Small intestine (tissue), 16 donors: ENCODE measurements at places on chromosomes 1 and 21.

DNA sequence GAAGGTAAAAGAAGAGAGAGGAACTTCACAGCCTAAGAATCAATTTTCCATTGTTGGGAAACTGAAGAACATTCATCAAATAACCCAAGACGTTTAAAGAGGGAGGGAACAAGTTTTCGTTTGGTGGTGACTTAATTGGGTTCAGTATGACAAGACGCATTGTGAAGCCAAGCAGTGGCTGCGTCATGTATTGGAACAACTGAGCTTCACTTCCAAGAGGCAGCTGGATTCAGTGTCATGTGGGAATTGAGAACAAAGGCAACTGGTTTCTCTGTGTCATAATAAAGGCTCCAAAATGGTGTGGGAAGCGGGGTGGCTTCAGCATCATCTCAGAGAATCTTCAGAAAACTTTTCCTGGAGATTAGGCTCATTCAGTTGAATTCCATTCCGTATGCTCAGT, 29.8 kb upstream of the RC3H1 start:
- DNase-seq, result no peak

- no peak for DNase-seq
Measured at GRCh38 chr1:41318135-41318534, 43.1 kb upstream of the FOXO6 start.

DNA sequence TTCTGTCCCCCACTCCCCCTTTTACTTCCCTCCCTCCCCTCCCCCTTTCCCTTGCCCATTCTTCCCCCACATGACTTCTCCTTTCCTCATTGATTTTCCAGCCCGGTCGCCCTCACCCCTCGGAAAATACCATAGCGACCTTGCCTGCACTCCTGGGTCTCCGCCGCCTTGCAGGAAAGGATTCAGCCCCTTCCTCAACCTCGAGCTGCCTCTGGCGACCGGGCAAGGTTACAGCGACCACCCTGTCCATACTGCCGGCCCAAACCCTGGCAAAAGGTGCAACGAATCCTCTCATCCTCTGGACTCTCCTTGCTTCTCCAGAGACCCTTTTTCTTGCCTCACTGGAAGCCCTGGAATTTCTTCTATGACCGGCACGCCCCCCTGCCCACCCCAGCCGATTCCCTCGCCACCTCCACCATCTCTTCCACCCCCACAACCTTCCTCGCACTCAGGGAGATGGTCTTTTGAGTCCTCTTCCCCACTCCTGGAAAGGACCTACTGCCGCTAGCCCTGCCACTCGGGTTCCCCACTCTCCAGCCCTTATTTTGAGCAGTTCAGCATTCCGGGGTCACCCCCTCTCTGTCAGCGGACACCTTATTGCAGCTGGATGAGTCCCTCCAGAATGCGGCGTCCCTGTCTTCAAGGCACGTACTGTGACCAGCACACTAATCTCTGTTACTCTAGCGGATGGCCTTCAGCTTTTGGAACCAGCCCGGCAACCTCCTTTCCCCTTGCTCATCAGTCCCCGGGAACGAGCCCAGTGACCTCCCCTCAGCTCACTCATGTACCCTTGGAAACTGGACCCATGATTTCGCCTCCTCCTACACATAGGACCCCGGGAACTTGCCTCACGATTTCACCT, 846 bp downstream of the NSUN4 start:
- no peak for DNase-seq

- no peak for DNase-seq
Measured at GRCh38 chr1:61445269-61445825, 279.6 kb downstream of the TM2D1 start.

DNA sequence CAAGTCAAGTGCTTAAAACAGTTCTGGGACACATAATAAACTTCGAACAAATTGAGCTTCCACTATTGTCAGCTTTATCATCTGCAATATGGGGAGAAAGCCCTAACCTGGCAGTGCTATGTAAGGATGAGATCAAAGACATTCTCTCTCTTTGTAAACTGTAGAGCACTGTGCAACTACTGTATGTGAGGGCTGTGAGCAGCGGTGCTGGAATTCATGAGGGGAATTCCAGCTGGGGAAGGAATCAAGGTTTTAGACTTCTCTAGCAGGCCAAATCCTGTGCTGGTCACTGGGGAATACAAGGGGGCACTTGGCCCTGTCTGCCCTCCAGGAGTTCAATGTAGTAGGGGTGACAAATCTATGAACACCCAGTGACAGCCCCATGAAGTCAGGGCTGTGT, 9.3 kb downstream of the FAM151A start:
- DNase-seq, result no peak

GRCh38 chr1:47196622-47197021, 6.8 kb upstream of the PDZK1IP1 start:
- DNase-seq, result no peak

- no peak for DNase-seq
Measured at GRCh38 chr1:74485622-74486021, 26.8 kb downstream of the LRRC53 start.

DNA sequence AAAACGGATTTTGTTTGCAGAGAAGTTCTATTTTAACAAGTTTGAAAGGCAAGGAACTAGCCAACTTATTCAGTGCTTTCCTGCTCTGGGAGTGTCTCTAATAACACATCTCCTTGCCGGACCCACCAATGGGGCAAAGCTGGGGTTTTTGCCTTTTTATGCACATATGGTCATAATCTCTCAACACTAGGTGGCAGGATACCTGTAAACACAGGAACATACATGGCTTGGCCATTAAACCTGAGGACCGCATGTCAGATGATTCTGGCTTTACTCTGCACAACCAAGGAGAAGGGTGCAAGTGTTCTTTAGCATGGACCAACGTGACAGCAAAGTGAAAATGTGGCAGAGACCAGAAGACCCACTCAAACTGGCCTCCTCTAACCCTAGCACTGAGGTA, 4.9 kb downstream of the TMEM9 start:
- DNase-seq, result peak; percentile 61

DNA sequence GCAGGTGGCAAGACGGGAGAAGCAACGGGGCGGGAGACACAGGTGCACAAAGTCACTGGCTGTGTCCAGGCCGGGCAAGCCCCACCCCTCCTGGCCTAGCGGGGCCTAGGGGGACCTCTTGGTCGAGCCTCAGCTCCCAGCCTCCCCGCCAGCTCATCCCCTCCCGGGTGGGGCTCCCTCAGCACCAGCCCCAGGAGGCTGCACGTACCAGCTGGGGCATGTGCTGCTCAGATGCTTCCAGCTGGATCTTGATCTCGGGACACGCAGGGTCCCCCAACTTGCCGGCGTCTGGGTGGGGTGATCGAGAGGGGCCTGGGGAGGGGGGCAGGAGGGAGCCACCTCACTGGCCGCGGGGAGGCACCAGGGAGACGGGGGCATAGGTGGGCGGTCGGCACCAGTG, 71.4 kb downstream of the RAP1GAP start:
- no peak for DNase-seq

- DNase-seq, result peak; percentile 97
Measured at GRCh38 chr1:207822602-207823451, 71.0 kb downstream of the CD46 start.

DNA sequence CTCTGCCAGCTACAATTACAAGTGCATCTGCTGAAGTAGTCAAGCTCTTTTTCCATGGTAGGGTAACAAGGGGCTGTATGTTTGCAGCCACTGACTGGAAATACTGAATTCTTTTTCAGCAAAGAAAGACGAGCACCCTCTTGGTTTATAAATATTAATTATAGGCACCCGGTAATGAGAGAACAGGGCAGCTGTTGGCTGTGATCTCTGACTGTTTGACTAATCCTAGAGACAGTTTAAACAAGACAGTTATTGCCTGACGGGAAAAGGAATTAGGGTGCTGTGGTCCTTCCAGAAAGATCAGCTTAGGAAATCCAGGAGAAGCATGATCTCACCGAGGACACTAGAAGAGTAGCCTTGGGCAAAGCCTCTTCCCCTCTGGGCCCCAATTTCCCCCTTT, 183.7 kb upstream of the ZC3H12A start:
- no peak for DNase-seq

GRCh38 chr1:184975208-184975870, 1.0 kb upstream of the NIBAN1 start:
- peak; percentile 9 for DNase-seq

DNA sequence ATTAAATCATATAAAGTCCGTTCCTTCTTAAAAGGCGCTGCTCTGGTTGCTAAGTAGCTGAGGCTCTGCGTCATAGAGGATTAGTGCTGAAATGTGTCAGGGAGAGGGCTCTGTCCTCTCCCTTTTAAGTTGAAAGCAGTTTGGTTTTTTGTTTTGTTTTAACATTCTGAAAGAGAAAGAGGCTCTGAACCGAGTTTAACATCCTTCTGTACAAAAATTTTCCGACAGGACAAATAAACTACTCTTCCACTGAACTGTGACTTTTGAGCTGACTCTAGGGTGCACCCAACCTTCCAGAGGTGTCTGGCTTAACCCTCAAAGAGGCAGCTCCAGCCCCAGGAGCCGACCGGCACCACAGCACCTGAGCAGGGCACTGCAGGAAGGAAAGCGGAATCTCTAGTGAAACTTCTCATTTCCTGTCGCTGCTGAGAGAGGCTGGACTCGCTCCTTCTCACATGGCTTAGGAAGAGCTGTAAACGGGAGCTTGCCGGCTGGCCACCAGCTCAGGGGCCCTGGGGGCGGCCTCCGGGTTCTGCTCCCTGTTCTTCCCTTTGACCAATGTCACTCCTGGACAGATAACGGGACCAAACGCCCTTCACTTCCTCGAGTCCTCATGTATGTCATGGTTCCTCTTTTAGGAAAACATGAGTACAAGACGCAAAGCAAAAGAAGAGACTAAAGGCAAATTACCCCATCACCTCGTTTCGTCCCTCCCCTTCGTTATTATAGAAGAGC, 1.2 kb downstream of the VAV3 start:
- DNase-seq, result peak; percentile 40

GRCh38 chr1:2126331-2127186, 68.0 kb downstream of the FAAP20 start:
- no peak for DNase-seq

- no peak for DNase-seq
Measured at GRCh38 chr21:45041351-45041805, 33.0 kb upstream of the ADARB1 start.

- DNase-seq, result no peak
Measured at GRCh38 chr1:169473347-169473746, 12.4 kb downstream of the SLC19A2 start.

GRCh38 chr1:11046625-11047365, at the start of gene MASP2:
TSS of gene MASP2 (minus strand) at chr1:11047239. CDS start at chr1:11047207, 32 bp downstream.
- DNase-seq, result no peak

- DNase-seq, result peak; percentile 24
Measured at GRCh38 chr1:7470904-7471638, 300.0 kb upstream of the VAMP3 start.

DNA sequence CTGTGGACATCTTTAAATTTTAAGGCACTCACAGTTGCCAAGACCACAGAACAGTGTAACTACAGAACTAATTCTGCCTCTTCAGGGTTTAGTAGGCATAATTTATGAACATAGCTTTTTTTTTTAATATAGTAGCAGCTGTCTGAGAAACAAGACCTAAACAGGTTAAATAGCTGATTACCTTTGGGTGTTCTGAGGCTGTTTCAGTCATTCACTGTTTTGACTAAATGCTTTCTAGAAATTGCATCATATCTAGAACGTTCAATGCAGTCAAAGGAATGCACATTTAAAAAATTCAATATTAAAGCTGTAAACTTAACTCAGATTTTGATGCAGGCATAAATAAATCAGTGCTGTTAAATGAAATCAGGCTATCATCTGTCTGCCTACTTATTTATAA, 101.6 kb downstream of the BRINP3 start:
- DNase-seq, result no peak

GRCh38 chr1:229170274-229170673, 100.6 kb upstream of the RAB4A start:
- DNase-seq, result no peak

- DNase-seq, result no peak
Measured at GRCh38 chr1:240194120-240194519, 102.4 kb downstream of the FMN2 start.

DNA sequence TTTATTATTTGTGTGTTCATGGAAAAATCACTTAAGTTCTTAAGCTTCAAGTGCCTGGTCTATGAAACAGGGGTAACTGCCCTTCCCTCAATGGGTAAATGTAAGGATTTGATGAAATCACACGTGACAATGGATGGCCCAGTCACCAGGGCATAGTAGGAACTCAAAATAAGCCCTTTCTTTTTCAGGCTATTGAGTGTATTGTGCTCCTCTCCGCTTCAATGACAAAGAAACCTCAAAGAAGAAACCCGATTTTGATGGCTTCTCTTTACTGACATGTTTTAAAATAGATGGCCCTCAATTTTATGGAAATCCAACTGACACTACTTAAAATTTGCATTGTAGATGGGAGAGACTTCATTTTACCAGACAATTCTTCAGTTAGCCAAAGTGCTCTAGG, 543.5 kb downstream of the OMA1 start:
- no peak for DNase-seq

GRCh38 chr21:31473685-31474345, 129.8 kb upstream of the TIAM1 start:
- no peak for DNase-seq

DNA sequence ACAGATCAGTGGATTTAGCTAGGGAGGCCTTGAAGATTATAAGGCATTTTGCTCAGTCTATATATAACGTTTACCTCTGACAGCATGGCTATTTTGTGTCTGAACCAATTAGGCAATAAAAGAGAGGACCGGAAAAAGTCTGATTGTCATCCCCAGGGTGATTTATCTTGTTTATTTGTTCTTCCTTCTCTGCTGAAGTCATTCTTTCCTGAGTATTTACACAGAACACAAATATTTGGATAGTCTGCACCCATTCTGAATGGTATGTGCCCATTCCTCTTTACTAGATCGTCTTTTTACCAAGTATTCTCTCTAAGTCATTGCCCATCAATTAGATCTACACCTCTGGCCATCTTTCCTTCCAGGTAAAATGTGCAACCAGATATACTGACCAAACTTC, 1602.9 kb downstream of the KCNT2 start:
- DNase-seq, result no peak

- no peak for DNase-seq
Measured at GRCh38 chr1:45407629-45408287, 67.5 kb upstream of the MUTYH start.

GRCh38 chr1:179857009-179857408, 20.6 kb downstream of the TOR1AIP2 start:
- DNase-seq, result no peak

DNA sequence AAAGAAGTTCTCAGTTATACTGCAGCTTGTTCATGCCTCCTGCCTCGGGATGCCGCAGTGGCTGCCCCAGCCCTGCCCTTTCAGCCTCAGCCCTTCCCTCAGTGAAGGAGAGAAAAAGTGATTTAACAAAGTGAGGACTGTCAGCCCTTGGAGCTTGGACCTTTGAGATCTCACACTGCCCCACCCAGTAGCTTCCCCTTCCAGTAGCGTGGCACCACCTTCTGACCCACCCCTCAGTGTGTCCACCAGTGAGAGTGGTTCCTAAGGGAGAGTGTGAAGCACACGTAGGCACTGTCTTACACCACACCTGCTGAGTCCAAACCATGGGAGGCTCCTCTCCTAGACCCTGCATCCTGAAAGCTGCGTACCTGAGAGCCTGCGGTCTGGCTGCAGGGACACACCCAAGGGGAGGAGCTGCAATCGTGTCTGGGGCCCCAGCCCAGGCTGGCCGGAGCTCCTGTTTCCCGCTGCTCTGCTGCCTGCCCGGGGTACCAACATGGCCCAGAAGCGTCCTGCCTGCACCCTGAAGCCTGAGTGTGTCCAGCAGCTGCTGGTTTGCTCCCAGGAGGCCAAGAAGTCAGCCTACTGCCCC, at the start of gene CDA:
Gene CDA (plus strand): TSS at position 464 of the 592 bp plus-strand sequence. CDS start 33 bp downstream, at position 497.
- peak; percentile 40 for DNase-seq

GRCh38 chr1:188170935-188171334, 1342.2 kb downstream of the PLA2G4A start:
- no peak for DNase-seq
